ENCODE measurements at places on chromosomes 6 and 20.

DNA sequence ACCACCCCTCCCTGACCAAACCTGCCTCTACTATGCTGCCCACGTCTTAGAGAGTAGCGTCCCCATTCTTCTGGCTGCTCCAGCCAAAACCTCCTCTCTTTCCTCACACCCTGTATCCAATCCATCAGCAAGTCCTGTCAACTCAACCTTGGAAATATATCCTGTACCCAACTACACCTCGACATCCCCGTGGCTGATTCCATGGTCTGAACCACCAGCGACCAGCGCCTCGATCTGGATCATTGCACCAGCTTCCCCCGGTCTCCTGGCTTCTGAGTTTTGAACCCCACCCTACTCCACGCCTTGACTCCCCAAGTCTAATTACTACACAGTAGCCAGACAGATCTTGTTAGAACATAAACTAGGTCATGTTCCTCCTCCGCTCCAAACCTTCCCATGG lies 9.8 kb downstream of the NRSN2 start:
- no peak for DNase-seq

DNA sequence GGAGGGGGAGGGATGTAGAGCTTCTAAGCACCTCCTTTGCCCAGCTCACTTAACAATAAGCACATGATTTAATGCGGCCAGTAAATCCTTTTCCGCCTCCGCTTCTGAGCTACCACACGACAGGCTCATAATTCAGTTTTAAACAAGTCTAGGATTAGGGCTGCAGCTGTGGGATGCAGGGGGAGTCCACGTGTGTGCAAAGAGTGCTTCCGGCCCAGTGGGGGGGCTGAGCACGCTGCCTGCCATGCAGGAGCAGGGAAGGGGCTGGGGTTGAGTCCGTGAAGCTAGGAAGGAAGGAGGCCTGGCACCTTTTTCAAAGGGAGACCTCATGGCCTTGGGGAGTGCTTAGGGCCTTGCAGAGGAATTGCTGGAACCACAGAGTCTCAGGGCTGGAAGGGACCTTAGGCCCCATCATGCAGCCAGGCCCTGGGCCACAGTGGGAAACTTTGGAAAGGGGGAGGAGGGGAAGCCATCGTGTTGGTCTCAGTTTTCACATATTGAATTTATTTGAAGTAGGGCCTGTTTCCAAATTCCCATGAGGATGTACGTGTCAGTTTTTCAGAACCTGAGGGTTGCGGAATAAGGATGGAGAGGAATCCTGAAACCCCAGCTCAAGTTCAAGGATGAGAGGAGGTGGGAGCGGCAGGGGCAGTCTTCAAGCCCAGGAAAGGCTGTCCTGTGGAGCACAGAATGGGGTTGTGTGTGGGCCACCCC lies 96.1 kb downstream of the VEGFA start:
- no peak for DNase-seq

GRCh38 chr6:137878029-137878428 lies 11.0 kb downstream of the TNFAIP3 start:
- no peak for DNase-seq

GRCh38 chr6:150799276-150799805 lies 66.2 kb upstream of the MTHFD1L start:
- no peak for DNase-seq

DNA sequence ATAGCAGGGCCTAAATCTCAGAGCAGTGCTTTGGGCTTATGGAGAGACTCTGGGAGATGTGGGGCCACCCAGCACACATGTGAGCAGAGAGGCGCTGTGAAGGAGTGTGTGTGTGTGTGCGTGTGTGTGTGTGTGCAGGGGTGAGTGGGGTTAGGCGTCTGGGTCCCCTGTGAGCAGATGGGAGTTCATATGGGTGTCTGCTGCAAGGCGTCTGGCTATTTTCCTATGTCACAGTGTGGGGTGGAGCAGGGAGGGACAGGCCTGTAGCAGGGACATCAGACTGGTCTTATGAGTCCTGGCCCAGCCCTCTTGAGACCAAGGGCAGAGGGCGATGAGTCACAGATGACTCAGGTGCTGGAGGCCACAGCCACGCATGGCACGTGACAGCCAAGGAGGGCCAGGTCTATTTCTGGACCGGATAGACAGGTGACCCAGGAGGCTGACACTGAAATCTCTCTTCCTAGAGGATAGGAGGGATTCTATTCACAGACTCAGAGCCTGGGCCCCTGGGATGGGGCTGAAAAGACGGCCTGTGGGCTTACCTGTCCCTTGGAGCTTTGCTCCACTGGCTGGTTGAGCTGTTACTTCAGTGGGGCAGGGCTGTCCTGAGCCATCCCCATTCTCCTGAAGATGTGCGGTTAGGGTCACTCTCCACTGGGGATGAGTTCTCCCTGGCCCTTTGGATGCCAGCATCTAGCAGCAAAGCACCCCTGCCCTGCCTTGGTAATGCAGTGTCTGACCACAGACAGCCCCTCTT lies 28.9 kb downstream of the VEGFA start:
- no peak for DNase-seq

- no peak for DNase-seq
Observed at GRCh38 chr20:62876902-62877816, 15.5 kb upstream of the TCFL5 start.

- no peak for DNase-seq
Observed at GRCh38 chr6:15508441-15508871, 154.4 kb downstream of the DTNBP1 start.

- no peak for DNase-seq
Observed at GRCh38 chr6:4723383-4723782, 52.8 kb upstream of the CDYL start.

GRCh38 chr6:33391922-33392594 lies 435 bp downstream of the KIFC1 start:
- DNase-seq: no peak

GRCh38 chr6:87341899-87342298 lies 2.7 kb upstream of the C6orf163 start:
- DNase-seq: no peak

GRCh38 chr6:35439308-35439707 lies 12.8 kb upstream of the FANCE start:
- DNase-seq: no peak

- no peak for DNase-seq
Observed at GRCh38 chr20:6605055-6605935, 162.2 kb upstream of the BMP2 start.

- no peak for DNase-seq
Observed at GRCh38 chr6:109782491-109782999, 91.4 kb downstream of the FIG4 start.

DNA sequence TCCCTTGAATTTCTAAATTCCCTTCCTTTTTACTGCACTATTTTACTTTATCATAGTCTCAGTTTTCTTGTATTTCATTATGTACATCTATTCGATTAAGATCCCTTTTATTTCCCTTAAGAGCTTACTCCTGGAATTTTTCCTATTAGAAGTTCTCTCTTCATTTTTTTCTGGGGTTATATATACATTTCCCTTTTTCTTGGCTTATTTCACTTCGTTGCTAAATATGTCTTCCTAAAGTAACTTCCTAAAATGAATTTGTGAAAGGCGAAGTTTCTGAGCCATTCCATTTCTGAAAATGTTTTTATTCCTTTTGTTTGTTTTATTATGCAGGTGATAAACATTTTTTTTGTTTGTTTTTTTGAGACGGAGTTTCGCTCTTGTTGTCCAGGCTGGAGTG lies 5.9 kb upstream of the CD109 start:
- DNase-seq: no peak

DNA sequence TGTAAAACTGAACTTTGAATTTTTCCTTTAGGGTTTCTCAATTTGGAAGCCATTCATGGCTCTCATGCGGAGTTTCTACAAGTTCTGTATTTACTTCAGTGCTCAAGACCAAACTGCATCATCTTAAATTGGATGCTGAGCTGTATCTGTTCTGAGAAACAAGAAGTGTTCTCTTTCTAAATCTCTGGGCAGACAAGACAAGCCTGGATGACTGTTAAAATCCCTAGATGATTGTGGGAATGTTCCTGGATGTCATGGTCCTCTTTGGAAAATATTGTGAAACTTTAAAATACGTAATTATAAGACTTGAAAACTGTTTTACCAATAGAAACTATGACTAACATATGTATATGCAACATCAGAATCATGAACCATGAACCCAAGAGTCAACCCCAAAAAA lies 6.2 kb upstream of the GCM1 start:
- no peak for DNase-seq

DNA sequence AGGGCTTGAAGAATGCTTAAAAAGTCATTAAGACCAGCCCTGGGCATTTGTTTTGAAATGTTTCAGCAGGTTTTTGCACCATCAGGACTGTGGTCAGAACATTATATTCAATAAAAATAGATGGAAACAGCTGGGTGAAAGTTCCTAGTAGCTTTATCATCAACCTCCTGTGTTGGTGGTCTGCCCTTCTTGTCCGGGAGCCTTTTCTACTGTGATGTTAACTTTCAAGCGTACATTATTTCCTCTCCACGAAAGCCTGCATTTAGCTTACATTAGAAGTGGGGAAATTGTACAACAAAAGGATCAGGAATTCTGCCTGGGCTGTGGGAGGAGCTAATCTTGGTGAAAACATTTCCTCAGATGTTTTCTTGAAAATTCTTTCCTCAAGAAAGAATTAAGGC lies 71.1 kb downstream of the LAMA4 start:
- no peak for DNase-seq

GRCh38 chr6:106254636-106255035 lies 70.9 kb downstream of the ATG5 start:
- DNase-seq: no peak

- no peak for DNase-seq
Observed at GRCh38 chr6:169034516-169035167, 219.0 kb downstream of the THBS2 start.

GRCh38 chr6:133895573-133896343 lies 6.8 kb downstream of the TCF21 start:
- DNase-seq: no peak

GRCh38 chr20:5722927-5723326 lies 27.3 kb upstream of the SHLD1 start:
- no peak for DNase-seq

- DNase-seq: no peak
Observed at GRCh38 chr20:58048096-58048702, 180.3 kb downstream of the ANKRD60 start.

DNA sequence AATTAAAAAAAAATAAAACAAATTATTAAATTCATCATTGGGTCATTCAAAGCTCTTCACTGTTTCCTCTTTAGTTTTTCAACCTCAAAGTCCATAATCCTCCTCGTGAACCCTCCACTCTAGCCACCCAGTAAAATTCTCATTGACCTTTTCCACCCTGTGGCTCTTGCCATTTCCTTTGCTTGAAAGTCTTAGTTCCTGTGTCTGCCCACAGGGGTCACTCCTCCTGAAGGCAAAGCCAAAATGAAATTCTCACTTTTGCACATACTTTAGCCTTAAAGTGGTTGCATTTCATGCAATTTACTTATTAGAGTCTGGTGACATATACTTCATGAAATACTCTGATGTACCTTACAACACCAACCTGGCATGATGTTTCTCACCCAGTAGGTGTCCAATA lies 263.7 kb downstream of the BMP2 start:
- DNase-seq: no peak

DNA sequence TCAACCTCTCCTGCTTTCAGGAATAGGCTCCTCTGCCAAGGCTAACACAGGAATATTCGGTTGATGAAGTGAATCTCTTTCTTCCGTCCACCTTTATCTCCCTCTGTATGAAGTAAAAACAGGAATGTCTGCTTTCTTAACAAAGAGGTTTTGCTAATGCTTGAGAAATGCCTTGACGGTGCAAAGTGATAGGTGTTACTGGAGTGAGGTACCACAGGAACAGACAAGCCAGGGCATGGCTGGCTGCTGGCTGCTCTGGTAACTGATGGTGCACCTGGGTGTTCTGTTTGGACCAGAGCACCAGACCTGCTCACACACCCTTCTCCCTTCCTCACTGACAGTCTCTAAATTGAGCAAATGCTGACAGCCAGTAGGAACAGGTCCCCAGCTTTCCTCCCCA lies 174.0 kb upstream of the FBXL4 start:
- DNase-seq: no peak

DNA sequence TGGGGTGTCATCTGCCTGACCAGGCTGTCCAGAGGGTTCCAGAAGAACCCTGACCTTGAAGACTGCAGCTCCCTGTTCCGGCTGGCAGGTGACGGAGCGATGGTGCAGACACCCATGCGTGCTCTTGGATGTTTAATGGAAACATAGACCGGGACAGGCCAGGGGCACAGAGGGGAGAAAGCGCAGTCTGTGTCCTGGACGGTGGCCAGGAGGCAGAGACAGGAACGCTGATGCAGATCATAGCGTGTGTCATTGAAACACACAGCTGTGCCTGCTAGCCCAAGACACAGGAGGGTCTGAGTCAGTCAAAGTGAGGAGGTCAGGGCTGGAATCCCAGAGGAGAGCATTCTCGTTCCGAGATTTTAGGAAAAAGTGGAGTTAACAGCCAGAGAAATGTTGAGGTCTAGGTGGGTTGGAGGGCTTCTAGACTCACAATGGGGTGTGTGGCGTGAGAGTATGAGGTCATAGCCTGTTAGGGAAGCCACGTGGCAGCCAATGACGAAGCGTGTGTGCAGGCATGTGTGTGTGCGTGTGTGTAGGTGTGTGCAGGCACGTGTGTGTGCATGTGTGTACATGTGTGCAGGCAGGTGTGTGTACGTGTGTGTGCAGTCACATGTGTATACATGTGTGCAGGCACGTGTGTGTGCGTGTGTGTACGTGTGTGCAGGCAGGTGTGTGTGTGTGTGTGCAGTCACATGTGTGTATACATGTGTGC lies 167.0 kb downstream of the ERMARD start:
- DNase-seq: no peak
